ENCODE measurements at places on chromosomes 2 and 18. TPM values are rescaled to one million over a fixed set of nuclear protein-coding genes. Genes with fewer than 3 reads are reported as not detected.

Gene SLC11A1
- total RNA-seq = 32.5 TPM

Gene FAM228A
- not detected for total RNA-seq

Gene UGT1A1
- total RNA-seq = 3.1 TPM

Gene ITPRIPL1
- total RNA-seq = 5.5 TPM

Gene EFEMP1
- 125 TPM for total RNA-seq

Gene PRR30
- not detected for total RNA-seq

Gene TRIM54
- 5.1 TPM for total RNA-seq

Gene C1GALT1C1L
- 1.2 TPM for total RNA-seq

Gene TRIM43
- not detected for total RNA-seq

Gene TM4SF20
- total RNA-seq = 2.4 TPM

Gene UGT1A4
- not detected for total RNA-seq

Gene VAMP8
- total RNA-seq = 25.5 TPM

Gene ELOA2
- total RNA-seq = 1.9 TPM

Gene AOX1
- 7.7 TPM for total RNA-seq

Gene TTL
- 8.4 TPM for total RNA-seq

Gene LYG1
- not detected for total RNA-seq

Gene MEIS1
- total RNA-seq = 91.5 TPM

Gene GAL3ST2
- total RNA-seq = 2.2 TPM

Gene C2orf15
- total RNA-seq = 1.7 TPM

Gene CCDC74B
- total RNA-seq = 1.7 TPM

Gene MRO
- total RNA-seq = 1.9 TPM

Gene FNDC4
- 3.1 TPM for total RNA-seq

Gene EGR4
- total RNA-seq = 1.4 TPM

Gene BZW1
- 281 TPM for total RNA-seq

Gene VWA3B
- total RNA-seq = 6.7 TPM

Gene HTR2B
- 1.2 TPM for total RNA-seq

Gene UNC80
- 4.6 TPM for total RNA-seq

Gene CNPPD1
- total RNA-seq = 20.5 TPM

Gene TUBA3E
- total RNA-seq = not detected

Gene AQP4
- 5.1 TPM for total RNA-seq

Gene SFTPB
- 1.7 TPM for total RNA-seq

Gene CCDC88A
- total RNA-seq = 94.6 TPM

Gene CDCA7
- 2.2 TPM for total RNA-seq

Gene STPG4
- total RNA-seq = 8.4 TPM

Gene RIF1
- total RNA-seq = 63.1 TPM

Gene ADCYAP1
- total RNA-seq = 2.9 TPM

Gene AKAIN1
- total RNA-seq = not detected

Gene DLX1
- total RNA-seq = 0.48 TPM

Gene SGO2
- total RNA-seq = 22.9 TPM

Gene KCNE4
- 133 TPM for total RNA-seq

Gene KCNK3
- total RNA-seq = 11.8 TPM

Gene SERPINB3
- total RNA-seq = 0.96 TPM

Gene SCN1A
- total RNA-seq = 11.1 TPM

Gene GCKR
- total RNA-seq = not detected

Gene DPP10
- 34.2 TPM for total RNA-seq

Data from umbilical cord (tissue), 2 donors.